ENCODE measurements at places on chromosomes 11 and 22.

GRCh38 chr22:28268850-28269249, 349.8 kb upstream of the PITPNB start:
- H3K4me3 ChIP-seq, result no peak overlapping the region
- H3K27ac ChIP-seq, result no peak overlapping the region
- H3K4me1 ChIP-seq, result no peaks in the 10 kb centered on the region
- no peaks in the 10 kb centered on the region for H3K36me3 ChIP-seq
- no peak for DNase-seq

GRCh38 chr22:44519886-44520285, 21.9 kb upstream of the RTL6 start:
- H3K4me3 ChIP-seq, result no peak overlapping the region
- no peak overlapping the region for H3K27ac ChIP-seq
- H3K4me1 ChIP-seq, result no peaks in the 10 kb centered on the region
- H3K27me3 ChIP-seq, result no peaks in the 10 kb centered on the region

DNA sequence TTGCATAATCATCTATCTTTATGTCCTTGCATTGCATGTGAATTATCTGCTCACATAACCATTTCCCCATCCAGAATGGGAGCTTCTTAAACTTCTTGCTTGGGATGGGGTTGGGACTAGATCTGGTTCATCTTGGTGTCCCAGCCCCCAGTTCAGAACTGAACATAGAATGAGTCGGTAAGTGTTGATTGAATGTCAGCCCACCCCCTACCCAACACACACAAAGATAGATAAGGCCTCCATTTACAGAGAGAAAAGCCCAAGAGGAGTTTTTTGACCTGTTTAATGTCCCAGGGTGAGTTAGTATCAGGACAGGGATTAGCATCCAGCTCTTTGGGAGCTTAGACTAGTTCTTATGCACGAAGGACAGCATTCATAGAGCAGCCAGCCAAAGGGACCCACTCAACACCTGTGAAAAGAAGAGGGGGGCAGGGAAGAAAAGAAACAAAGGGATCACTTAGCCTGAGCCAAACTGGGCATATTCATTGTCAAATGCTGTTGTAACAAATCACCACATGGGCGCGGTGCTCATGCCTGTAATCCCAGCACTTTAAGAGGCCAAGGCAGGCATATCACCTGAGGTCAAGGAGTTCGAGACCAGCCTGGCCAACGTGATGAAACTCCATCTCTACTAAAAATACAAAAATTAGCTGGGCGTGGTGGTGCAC, 57.4 kb downstream of the CHRDL2 start:
- H3K27me3 ChIP-seq, result no peaks in the 10 kb centered on the region
- no peak overlapping the region for H3K4me3 ChIP-seq
- no peak overlapping the region for H3K27ac ChIP-seq
- peaks cover 3% of the 10 kb centered on the region for H3K4me1 ChIP-seq
- no peaks in the 10 kb centered on the region for H3K36me3 ChIP-seq

DNA sequence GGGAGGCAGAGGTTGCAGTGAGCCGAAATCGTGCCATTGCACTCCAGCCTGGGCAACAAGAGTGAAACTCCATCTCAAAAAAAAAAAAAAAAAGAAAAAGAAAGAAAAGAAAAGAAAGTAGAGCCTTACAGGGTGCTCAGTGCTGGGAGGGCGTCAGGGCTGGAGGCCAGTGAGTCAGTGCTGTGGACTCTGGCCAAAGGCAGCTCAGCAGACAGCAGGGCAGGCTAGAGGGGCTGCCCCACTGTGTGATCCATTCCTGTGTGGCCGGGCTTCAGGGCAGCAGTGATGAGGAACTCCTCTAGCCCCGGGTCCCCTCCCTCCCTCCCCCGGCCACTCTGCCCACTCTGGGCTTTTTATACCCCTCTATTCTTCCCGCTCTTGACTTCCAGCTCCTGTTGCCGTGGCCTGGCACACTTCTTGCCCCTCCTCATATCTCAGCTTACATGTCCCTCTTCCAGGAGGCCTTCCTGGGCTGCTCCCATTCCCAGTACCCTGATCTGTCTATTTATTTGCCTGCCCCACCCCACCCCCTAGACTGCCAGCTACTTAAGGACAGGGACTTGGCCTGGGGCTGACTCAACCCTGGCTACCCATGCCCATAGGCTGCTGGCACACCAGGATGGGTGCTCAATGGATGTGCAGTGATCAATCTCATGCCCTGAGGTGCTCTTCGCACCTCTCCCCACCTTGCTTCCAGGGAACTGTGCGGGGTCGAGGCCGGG, 10.1 kb downstream of the SYT12 start:
- no peak for DNase-seq
- H3K36me3 ChIP-seq, result no peaks in the 10 kb centered on the region
- no peak overlapping the region for H3K27ac ChIP-seq
- no peak overlapping the region for H3K4me3 ChIP-seq

DNA sequence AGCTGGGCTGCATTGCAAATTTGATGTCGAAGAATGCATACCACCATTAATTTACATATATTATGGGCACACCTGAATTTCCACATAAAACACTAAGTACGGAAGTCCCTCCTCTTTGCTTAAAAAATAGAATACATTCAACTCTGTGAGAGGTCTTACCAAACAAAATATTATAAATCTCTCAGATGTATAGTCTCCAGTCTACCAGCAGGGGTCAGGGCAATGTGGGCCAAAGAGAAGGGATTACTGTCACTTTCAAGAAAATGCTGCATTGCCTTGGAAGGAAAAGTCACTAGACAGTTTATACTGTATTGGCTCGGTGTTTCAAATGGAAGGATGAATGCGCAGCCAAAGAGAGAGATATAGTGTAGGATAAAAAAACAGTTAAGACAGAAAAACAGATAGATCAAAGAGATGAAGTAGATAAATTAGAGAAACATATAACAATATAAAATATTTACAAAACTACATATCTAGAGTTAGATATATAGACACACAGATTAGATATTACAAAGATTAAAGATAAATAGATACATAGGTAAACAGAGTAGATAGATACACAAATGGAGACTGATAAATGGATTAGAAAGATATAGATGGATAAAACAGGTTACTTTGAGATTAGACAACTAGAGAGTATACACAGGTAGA, 20.9 kb downstream of the SERGEF start:
- peak; percentile 67 for DNase-seq
- no peak overlapping the region for H3K27ac ChIP-seq
- H3K4me1 ChIP-seq, result no peaks in the 10 kb centered on the region

DNA sequence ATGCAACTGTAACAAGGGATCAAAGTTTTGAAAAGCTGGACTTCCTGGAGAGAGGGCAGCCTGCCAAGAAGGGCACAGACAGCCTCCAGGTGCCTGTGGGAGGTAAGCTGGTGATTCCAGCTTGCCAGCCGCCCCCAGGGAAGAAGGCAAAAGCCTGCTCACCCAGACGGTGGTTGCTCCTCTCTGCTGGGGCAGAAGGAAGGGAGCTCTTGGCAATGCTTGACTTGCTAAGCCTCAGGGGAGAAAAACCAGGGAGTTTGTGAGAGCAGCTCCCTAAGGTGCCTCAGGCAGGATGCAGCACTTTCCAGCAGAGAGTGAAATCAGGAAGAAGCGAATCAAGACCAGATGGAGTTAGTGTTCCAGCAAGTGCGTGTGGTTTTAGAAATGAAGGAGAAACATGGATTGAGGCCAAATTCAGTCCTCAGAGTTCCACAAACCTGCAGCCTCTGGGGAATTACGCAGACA, 553.6 kb downstream of the BUD13 start:
- no peak for DNase-seq
- H3K4me3 ChIP-seq, result no peak overlapping the region
- no peaks in the 10 kb centered on the region for H3K27me3 ChIP-seq
- no peaks in the 10 kb centered on the region for H3K36me3 ChIP-seq
- no peak overlapping the region for H3K27ac ChIP-seq

DNA sequence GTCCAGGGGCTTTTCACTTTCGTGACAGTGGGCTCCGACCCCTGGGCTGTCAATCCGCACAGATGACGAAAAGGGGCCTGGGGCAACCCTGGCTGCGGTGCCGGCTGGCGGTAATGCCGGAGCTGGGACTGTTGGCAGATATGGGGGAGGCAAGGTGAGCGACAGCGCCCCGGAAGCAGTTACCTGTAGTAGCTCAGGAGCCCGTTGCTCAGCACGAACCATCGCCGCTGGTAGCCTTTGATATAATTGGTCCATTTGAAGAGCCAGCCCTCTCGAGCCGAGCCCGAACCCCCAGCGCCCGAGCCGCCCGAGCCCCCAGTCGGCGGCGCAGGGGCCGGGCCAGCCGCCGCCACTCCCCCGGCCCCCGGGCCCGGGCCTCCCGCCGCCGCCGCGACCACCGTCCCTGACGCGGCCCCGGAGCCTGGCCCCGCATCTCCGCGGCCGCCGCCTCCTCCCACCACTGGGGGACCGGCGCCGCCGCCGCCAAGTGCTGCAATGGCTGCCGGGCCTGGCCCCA, 396 bp downstream of the OSBP start:
- DNase-seq, result no peak
- peaks cover 16% of the 10 kb centered on the region for H3K4me1 ChIP-seq
- H3K27ac ChIP-seq, result peak overlapping the region; percentile 77
- peak overlapping the region; percentile 96 for H3K4me3 ChIP-seq
- no peaks in the 10 kb centered on the region for H3K36me3 ChIP-seq

- H3K36me3 ChIP-seq, result peaks cover 42% of the 10 kb centered on the region
- H3K4me1 ChIP-seq, result peaks cover 11% of the 10 kb centered on the region
- H3K27me3 ChIP-seq, result no peaks in the 10 kb centered on the region
- peak overlapping the region; percentile 13 for H3K27ac ChIP-seq
Measured at GRCh38 chr11:62721994-62722393, 5.3 kb downstream of the HNRNPUL2 start.

GRCh38 chr11:107275632-107276031, 182.0 kb downstream of the CWF19L2 start:
- H3K27me3 ChIP-seq, result no peaks in the 10 kb centered on the region
- no peak overlapping the region for H3K27ac ChIP-seq
- no peak for DNase-seq
- H3K4me3 ChIP-seq, result no peak overlapping the region

- DNase-seq, result no peak
- peaks cover 45% of the 10 kb centered on the region for H3K4me1 ChIP-seq
- H3K36me3 ChIP-seq, result no peaks in the 10 kb centered on the region
- H3K4me3 ChIP-seq, result no peak overlapping the region
Measured at GRCh38 chr11:45054956-45055355, 91.5 kb upstream of the PRDM11 start.

DNA sequence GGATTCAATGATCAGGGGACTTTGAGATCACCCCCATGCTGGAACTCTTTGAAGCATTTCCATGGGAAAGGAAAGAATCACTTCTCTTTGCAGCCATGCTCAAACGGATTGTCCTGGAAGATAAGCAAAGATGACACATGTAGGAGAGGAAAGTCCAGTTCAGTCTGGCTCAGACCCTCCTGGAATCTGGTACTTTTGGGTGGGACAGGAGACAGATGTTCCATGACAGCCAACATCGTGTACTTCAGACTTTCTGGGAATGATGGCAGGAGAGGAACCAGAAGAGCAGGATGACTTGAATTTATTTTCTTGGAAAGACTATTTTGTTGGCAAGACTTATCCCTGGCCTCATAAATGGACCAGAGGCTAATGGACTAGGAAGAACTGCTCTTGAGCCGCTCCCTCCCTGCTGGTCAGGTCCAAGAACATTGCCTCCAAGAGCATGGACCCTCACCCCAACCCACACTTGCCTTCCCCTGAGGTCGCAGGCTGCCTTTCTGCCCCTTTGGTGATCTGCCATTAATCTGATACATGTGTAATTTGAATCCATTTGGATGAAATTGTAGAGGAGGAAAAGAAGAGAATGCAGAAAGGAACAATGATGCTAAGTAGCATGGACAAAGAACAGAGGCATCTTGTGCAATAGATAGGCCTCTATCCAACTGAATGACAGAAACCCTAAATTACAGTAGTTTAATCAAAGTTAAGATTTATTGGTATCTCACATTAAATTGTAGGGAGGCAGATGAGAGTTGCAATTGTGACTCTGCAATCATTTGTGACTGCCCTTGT, 201.0 kb downstream of the SNX19 start:
- no peak for DNase-seq
- no peaks in the 10 kb centered on the region for H3K36me3 ChIP-seq
- no peak overlapping the region for H3K27ac ChIP-seq
- H3K4me3 ChIP-seq, result no peak overlapping the region
- no peaks in the 10 kb centered on the region for H3K27me3 ChIP-seq

- H3K27ac ChIP-seq, result no peak overlapping the region
- H3K36me3 ChIP-seq, result no peaks in the 10 kb centered on the region
- no peaks in the 10 kb centered on the region for H3K27me3 ChIP-seq
- H3K4me1 ChIP-seq, result no peaks in the 10 kb centered on the region
- DNase-seq, result no peak
Measured at GRCh38 chr11:69380451-69380901, 86.5 kb downstream of the MYEOV start.

- H3K4me1 ChIP-seq, result peaks cover 5% of the 10 kb centered on the region
- no peaks in the 10 kb centered on the region for H3K27me3 ChIP-seq
- no peak for DNase-seq
- no peak overlapping the region for H3K4me3 ChIP-seq
Measured at GRCh38 chr11:100629671-100630070, 57.4 kb upstream of the ARHGAP42 start.

DNA sequence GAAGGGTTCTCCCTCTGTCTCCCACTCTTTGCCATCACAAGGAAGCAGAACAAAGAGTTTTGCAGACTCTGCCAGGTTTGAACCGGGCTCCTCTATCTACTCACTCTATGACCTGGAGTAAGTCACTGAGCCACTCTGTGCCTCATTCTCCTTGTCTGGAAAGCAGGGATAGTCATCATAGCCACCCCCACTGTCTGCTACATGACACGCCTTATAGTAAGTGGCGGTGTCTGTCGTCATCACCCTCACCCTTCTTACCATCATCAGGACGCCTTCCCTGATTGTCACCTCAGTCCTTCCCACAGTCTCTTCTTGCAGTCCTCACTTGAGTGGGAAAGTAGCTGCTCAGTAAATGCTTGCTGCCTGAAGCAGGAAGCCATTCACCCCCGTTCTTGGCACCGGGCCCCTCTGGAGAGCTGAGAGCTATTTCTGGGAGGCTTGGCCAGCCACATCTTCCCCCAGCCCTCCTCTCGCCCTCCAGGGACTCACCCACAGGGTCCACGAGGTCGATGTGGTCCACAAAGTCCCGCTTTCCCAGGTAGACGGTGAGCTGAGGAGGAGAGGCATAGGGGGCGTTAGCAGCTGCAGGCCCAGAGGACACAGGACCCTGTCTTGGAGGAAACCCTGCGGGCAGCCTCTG, 46.4 kb downstream of the TPBGL start:
- H3K4me3 ChIP-seq, result no peak overlapping the region
- H3K36me3 ChIP-seq, result no peaks in the 10 kb centered on the region
- H3K27me3 ChIP-seq, result no peaks in the 10 kb centered on the region
- no peak overlapping the region for H3K27ac ChIP-seq
- DNase-seq, result no peak

GRCh38 chr11:19766206-19766605, 53.6 kb downstream of the NAV2 start:
- no peak overlapping the region for H3K4me3 ChIP-seq
- H3K36me3 ChIP-seq, result no peaks in the 10 kb centered on the region
- peaks cover 37% of the 10 kb centered on the region for H3K4me1 ChIP-seq
- DNase-seq, result peak; percentile 52
- H3K27me3 ChIP-seq, result no peaks in the 10 kb centered on the region

DNA sequence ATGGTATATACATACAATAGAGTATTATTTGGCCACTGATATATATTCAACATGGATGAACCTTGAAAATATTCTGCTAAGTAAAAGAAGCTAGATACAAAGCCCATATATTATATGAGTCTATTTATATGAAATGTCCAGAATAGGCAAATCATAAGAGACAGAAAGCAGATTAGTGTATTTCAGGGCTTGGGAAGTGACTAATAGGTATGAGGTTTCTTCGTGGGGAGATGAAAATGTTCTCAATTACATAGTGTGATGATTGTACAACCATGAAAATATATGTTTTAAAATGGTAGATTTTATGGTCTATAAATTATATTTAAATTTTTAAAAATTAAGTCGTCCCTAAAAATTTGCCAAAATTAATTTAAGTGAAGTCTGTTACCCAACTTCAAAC, 92.2 kb downstream of the STK33 start:
- H3K27ac ChIP-seq, result no peak overlapping the region
- no peaks in the 10 kb centered on the region for H3K4me1 ChIP-seq
- DNase-seq, result no peak
- H3K27me3 ChIP-seq, result no peaks in the 10 kb centered on the region
